AG04449 (cell line): ENCODE measurements at places on chromosomes 5 and 9.

DNA sequence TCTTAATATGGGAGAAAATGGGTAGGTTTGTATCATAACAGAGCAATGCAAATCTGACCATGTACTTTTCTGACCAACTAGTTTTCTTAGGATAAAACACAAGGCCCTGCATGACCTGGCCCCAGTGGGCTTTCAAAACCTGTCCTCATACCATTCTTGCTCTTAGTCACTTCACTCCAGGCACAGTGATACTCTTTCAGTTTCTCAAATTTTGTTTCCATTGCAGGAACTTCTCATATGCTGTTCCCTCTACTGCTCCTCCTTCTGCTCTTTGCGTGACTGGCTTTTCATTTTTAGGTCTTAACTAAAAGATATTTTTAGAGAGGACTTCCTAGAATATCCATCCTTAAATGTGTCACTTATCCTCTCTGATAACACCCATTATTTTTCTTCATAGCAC, 112.4 kb downstream of the INIP start:
- no peak for DNase-seq

GRCh38 chr5:149665416-149666175, 64.5 kb upstream of the PPARGC1B start:
- no peak for DNase-seq

- DNase-seq = no peak
Measured at GRCh38 chr5:171980792-171981191, 25.6 kb downstream of the FBXW11 start.

DNA sequence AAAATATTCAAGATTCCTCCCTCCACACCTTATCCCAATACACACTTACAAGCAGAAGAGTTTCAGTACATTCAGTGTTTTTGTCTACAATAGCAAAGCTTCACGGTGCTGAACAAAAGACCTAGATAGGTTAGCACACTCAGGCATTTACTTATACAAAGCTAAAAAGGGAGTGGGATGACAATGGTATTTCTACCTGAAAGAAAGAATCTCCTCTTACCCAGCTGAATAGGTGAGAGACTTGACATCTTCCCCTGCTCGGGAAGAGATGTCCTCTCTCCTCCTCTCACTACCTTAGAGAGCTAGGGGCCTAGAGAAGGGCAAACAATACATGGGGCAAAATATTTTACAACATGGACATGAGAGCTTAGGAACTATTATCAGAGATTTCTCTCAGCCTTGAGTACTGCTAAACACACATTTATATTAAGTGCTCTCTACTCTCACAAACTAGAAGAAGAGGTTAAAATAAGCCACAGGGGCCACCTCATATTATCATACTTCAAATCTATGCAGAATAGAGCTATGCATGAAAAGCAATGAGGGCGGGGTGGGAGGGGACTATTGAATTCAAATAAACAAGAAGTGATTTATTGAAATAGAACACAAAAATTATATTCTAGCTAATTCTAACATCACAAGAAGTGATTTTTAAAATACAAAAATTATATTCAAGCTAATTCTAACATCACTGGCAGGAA, 38.6 kb upstream of the RNF38 start:
- DNase-seq = no peak

- DNase-seq = no peak
Measured at GRCh38 chr9:109190151-109190550, 23.1 kb upstream of the FRRS1L start.

DNA sequence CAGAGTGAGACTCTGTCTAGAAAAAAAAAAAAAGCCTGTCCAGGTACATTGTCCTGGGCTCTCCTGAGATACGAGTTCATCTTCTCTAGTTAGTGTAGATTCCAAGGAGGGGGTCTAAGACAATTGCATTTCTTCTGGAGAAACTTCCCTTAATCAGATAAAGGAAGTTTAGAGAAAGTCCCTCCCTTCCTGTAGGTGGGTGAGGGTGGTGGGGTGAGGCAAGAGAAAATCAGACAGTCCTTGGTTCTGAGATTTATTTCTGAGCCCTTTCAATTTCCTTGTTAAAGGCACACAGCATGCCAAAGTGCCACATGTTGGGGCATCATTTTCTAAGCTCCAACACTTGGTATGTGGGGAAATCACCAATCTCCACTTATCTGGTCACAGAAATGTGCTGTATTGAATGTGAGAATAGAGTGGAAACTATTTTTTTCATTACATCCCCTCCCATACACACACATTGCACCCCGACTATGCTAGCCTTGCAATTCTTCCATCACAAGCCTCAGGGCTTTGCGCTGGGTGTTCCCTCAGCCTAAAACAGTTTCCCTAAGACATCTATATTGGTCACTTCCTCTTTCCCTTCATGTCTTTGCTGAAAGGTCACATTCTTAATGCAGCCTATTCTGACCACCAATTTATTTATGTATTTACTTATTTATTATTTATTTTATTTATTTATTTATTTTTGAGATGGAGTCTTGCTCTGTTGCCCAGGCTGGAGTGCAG, 5.1 kb upstream of the TUT7 start:
- DNase-seq = no peak

DNA sequence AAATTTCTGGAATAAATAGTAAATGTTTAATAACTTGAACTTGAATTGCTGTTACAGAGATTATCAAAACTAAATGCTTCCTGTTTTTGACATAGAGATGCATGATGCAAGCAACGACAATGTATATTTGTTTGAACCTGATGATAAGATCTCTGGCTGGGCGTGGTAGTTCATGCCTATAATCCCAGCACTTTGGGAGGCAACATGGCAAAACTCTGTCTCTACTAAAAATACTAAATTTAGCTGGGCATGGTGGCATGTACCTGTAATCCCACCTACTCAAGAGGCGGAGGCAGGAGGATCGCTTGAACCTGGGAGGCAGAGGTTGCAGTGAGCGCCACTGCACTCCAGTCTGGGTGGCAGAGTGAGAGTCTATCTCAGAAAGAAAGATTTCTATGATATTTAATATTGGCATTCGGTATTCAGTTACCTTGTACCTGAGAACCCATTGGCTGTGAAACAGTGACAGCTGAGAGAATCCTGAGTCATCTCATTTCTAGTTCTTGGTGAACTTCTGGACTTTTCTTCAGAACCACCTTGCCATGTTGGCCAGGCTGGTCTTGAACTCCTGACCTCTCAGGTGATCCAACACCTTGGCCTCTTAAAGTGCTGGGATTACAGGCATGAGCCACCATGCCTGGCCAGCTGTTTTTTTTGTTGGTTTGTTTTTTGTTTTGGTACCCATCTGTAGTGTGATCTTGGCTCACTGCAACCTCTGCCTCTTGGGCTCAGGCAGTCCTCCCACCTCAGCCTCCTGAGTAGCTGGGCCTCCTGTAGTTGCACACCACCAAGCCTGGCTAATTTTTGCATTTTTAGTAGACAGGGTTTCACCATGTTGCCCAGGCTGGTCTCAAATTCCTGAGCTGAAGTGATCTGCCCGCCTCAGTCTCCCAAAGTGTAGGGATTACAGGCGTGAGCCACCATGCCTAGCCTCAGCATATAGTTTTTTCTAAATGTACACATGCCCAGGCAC, 10.0 kb upstream of the FGF18 start:
- DNase-seq = no peak

DNA sequence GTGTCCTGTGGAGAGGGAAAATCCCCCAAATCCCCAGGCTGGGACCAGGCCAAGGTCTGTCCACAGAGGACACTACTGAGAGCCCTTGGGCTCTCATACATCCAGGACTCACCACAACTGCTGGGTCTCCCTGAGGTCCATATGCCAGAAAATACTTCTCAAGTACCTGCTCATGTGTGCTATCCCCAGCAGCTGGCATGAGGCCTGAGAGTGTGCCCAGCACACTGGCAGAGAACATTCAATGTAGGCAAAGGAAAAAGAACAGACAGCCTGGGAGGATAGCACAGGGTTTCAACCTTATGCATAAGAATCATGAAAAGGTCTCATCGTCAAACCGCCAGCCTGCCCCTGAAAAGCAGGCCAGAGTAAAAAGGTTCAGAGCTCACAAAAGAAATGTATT, 154.1 kb upstream of the TAS2R1 start:
- no peak for DNase-seq

- no peak for DNase-seq
Measured at GRCh38 chr5:133331941-133332340, 280.1 kb downstream of the HSPA4 start.

DNA sequence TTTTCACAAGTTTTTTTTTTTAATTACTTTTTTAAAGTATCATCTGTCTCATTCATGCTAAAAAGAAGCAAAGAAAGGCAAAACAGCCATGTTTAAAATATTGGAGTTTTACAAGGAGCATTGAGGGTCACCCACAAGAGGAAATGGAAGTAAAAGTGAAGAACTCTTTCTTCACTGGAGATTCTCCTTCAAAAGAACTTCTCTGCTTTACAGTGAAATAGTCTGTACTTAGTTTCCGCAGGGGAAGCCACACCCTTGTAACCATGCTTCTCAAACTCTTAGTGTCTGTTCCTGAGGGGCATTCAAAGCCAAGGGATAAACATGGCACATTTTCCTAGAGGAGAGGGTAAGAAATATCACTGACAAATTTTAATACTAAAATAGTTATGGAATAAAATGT, 8.6 kb downstream of the C9orf72 start:
- DNase-seq = no peak

- no peak for DNase-seq
Measured at GRCh38 chr5:43889233-43889632, 286.3 kb downstream of the NNT start.

DNA sequence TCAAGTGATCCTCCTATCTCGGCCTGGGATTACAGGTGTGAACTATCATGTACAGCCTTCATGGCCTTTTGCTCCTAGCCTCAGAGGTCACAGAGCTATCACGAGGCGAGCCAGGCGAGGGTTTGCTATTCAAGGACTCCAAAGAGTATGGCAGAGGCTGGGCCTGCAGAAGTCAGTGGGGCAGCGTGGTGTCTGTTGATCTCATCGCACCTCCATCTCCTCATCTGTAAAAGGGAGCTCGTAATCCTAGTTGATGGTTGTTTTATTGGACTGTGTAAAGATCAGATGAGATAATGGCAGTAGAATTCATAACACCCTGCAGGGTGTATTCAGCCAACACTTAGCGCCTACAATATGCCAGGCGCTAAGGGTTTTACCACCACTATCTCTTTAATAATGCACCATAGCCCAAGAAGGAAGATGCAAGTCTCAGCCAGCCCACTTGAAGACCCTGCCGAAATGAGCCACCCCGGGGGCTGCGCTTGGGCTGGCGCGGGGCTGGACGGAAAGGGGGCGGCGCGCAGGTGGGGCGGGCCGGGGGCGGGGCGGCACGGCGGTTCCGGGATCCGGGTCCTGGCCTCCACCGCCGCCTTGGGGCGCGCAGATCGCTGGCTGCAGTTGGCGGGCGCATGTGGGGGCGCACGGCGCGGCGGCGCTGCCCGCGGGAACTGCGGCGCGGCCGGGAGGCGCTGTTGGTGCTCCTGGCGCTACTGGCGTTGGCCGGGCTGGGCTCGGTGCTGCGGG, at the start of gene GALNT12:
TSS of gene GALNT12 (plus strand) at position 601 of the 744 bp plus-strand sequence. CDS start at position 630, 29 bp downstream.
- DNase-seq = no peak

- DNase-seq = no peak
Measured at GRCh38 chr5:3352711-3353110, 242.9 kb upstream of the IRX1 start.

DNA sequence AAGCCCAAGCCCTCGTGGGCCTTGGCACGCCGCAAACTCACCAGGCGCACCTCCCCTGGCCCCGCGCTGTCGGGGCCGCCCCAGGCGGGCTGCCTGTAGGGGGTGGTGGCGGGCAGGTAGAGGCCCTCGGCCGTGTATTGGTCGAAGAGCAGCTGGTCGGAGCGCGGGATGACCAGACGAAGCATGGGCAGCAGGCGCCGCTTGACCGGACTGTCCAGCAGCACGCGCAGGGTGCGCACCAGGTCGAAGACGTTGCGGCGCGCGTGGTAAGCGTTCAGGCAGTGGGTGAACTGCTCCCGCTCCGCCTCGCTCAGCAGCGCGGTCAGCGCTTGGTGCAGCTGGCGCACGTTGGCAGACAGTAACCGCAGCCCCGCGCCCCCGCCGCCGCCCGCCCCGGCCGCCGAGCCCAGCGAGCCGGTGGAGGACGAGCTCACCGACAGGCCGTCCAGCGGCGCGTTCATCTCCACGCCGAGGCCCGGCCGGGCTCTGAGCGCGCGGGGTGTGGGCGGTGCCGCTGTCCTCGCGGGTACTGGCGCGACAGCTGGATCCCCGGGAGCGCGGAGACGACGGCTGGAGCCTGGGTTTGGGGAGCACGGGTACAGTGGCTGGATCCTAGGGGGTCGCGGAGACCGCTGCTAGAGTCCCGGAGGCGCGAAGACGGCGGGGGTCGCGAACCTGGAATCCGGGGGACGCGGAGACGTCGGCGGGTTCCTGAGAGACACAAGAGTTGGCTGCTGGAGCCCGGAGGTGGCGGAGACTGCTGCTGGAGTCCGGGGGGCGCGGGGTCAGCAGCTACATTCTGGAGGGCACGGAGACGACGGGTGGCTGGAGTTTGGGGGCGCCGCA, 709 bp downstream of the WHRN start:
- no peak for DNase-seq

GRCh38 chr9:133528001-133528875, 3.5 kb upstream of the MYMK start:
- DNase-seq = no peak

DNA sequence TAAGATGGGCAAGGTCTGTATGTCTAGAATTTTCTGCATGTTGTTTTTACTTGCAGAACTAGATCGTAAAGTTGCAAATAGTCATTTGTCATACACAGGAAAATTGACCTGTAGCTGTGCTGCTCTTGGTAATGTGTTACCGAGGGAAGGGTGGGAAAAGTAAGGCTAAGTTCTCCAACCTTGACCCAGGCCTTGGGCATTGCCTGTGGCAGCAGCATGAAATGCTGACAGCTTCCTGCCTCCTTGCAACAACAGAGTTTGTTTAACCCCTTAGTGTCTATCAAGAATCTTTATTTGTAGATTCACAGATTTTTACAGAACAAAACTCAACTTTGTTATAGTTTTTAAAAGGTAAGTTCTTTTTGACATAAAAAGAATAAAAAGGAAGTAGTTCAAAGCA, 48.3 kb downstream of the ERCC6L2 start:
- DNase-seq = no peak

GRCh38 chr5:110932755-110933488, 138.6 kb upstream of the TSLP start:
- DNase-seq = no peak

GRCh38 chr9:129391221-129391661, 213.2 kb upstream of the IER5L start:
- no peak for DNase-seq

DNA sequence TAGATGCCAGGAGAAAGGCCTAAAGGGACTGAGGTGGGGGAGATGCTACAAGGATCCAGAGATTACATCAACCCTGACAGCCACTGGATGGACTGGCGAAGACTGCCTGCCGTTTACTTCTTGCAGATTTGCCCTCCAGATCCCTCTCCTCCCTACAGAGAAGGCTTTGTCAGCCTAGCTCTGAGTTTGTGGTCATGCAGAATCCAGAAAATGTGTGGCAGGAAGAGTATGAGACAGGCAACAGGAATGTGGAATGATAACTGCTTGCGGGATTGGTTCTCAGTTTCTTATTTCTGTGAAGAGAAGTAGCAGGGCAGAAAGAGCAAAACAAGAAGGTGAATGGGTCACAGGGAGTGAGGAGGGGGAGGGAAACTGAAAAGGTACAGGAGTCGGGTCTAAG, 129.6 kb downstream of the TLE1 start:
- peak; percentile 84 for DNase-seq
